CD8-positive, alpha-beta memory T cell (primary cell): ENCODE measurements at places on chromosomes 11 and 22.
A peak's percentile ranks its signal among the peaks of the same experiment; 100 is the strongest.

DNA sequence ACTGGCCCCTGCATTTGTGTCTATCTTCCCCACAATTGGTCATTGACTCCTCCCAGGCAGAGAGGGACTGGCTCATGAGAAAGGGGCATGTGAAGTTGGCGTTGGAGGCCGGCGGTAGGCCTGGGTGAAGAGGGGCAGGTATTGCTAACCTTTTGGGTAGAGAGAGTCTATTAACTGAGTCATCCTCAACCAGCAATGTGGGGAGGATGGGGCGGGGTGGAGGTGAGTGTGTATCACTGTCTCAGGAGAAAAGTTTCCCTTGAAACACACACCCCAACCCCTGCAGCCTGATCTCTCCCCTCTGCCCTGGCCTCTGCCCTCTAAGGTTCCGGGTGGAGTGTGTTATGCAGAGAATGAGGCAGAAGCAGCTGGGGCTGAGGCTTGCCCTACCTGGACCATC lies 60.1 kb upstream of the PHF21B start:
- DNase-seq, result no peak

DNA sequence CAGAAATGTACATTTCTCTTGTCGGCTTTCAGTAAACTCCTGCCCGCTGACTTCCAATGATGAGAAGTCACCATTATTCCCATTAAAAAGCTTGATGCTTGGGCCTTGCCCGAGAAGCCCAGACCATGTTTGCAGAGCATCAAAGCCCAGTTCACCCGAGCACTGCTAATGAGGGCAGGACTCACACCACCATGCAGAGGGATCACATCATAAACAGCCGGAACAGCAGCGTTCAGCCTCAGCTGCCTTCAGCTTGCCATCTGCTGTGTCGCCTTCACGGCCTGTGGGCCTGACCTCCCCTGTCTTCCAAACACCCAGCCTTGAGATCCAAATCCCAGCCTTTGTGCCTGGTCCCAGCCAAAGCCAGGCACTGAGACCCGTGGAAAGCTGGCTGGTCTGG lies 105.4 kb upstream of the CSNK2A3 start:
- no peak for DNase-seq

GRCh38 chr11:1304380-1304779 lies 5.1 kb downstream of the TOLLIP start:
- DNase-seq, result no peak

DNA sequence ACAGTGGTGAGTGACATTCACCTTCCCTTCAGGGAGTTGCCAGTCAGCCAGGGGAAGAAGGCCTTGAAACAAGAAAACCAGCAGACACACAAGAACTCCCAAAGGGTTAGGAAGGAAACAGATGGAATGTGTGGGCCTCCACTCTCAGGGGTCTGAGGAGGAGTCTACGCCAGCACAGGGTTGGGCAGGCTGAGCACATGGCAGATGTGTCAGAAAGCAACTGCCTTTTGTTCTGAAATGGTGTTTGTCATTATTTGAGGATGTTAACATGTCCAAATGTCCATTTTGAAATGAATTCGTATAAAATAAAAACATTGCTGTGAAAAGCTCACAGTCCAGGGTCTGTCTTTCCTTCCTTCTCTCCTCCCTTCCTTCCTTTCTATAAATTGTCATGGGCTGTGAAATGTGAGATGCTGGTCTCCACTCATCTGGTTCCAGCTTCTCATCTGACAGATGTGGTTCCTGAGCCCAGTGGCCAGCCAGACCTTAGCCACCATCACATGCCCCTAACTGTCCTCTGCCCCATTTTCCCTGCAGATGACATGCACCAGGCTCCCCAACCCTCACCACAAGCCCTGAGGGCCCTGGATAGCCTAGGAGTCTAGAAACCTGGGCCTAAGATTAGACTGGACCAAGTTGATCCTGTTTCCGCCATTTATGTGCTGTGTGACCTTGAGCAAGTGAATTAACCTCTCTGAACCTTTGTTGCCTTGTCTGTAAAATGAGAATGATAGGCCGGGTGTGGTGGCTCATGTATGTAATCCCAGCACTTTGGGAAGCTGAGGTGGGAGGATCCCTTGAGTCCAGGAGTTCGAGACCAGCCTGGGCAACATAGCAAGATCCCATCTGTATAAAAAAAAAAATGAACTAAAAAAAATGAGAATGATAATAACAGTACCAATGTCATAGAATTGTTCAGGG lies 56.2 kb upstream of the CRYBB3 start:
- no peak for DNase-seq

GRCh38 chr11:33735271-33736147 lies 714 bp downstream of the CD59 start:
- peak; percentile 59 for DNase-seq

DNA sequence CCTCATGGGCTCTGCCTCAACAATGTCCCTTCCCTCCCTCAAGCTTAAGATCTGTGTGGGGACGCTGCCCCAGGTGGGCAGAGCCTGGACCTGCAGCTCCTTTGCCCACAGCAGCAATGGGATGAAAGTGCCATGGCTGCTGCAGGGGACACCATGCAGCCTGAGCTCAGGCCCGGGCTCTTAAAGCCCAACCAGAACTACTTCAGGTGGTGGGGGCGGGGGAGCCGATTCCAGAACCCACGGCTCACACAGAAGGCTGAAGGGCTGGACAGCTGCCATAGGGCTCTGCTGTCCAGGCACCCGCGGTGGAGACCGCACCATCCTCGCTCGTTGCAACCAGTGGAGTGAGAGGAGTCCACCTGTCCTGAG lies 12.5 kb downstream of the CHID1 start:
- DNase-seq, result no peak

DNA sequence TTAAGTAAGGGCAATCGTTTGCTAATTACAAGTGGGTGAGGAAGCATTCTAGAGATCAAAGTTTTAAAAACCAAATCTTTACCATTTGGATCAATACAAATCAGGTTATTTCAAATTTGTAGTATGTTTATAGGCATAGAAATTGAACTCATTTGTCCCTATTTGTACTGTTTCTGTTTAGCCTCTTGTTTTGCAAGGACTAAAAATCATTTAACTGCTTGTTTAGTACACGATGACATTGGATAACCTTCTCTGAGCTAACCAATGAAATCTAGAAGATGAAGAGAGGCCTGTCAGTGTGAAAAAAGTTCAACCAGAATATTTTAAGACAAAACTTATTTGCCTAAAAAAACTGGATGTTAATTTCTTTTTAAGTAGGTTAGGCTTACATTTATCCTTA lies 40.0 kb downstream of the ZC3H12C start:
- DNase-seq, result no peak

DNA sequence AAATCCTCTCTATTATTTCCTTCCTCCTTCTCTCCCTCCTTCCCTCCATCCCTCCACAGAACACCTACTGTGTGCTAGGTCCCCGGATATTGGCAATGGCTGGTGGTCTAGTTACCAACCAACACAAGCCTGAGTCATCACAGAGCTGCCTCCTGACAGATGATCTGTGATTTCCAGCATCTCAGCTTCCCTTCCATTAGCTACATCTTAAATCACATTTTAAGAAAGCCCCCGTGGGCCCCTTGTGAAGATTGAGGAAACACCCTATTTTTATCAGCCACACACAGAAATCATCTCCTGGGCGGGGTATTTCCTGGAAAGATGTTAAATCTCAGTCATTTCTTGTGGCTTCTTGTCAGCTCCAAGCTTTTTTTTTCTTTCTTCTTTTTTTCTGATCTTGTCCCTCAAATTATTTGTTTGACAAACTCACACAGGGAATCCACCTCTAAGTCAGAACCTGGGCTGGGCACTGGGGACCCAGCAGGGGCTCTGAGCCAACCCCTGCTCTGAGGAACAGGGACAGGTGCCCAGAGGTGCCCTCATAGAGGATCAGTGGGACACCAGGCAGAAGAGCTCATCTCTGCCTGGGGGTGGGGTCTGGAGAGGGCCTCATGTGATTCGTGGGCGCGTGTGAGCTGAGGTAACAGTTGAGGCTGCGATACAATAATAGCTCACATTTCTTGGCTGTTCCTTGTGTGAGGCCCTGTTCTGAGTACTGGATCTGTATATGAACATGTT lies 42.4 kb downstream of the CACNA1I start:
- no peak for DNase-seq

- DNase-seq, result no peak
These were observed 16.1 kb downstream of the XRRA1 start for GRCh38 chr11:74932797-74933196.

DNA sequence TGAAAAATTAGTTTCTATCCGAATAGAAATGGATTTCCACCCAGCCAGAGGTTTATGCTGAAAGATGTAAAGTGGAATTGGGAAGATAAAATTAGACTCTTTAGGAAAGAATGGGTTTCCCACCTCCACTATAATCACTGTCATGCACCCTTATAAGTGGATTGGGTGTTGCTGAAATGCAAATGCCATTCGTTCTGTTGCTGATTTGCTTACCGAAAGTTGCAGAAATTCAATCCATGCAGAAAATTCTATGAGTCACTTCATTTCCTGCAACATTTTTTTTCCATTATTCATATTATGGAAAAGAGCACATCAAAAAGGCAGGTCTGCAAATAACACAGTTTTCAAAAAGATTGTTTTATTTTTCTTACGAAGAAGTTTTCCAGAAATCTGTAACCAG lies 65.6 kb downstream of the LDLRAD3 start:
- DNase-seq, result no peak

DNA sequence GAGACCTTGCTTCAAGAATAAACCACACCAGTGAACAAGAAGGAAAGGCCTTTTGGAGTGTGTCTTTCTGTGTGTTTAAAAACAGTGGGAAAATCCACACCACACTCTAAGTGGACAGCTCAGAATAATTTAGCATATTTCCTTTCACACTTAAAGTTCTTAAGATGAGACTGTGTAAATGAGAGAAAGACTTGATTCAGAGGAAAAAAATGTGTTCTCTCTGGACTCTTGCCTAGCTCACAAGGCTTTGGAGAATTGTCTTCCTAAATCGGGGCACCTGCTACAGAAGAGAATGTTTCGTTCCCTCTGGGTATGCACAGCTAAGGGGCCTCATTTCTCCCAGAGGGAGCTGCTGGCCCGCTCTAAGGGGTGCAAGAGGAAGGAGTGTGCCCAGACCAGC lies 28.4 kb upstream of the CRTAM start:
- no peak for DNase-seq

DNA sequence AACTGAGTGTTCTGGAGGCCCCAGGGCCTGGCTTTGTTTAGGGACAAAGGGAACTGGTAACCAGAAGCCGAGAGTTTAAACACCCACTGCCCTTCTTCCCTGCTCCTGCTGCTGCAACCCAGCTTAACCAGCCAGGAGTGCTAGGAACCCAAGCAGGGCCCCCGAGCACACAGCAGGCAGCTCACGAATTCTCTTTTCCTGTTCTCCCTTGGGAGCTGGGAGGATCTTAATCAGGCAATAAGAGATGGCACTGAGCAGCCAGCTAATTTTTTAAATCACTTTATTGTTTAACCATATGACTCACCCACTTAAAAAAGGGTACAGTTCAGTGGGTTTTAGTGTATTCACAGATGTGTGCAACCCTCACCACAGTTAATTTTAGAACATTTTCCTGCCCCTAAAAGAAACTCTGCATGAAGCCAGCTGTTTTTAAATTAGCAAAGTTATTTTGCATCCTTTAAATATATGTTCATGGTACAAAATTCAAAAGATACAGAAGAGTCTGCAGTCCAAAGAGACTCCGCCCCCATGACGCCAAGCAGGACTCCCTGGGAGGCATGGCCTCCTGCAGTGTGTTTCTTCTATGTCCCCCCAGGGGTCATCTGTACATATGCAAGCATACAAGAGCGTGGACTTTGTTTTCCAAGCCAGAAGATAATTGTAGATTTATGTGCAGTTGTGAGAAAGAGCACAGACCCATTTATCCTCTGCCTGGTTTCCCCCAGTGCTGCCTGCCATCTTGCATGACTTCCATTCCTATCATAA lies 18.9 kb upstream of the PPP6R3 start:
- no peak for DNase-seq

- no peak for DNase-seq
These were observed 228.9 kb upstream of the SORL1-AS1 start for GRCh38 chr11:121681550-121682268.

GRCh38 chr22:46009730-46010129 lies 32.8 kb upstream of the WNT7B start:
- DNase-seq, result no peak

DNA sequence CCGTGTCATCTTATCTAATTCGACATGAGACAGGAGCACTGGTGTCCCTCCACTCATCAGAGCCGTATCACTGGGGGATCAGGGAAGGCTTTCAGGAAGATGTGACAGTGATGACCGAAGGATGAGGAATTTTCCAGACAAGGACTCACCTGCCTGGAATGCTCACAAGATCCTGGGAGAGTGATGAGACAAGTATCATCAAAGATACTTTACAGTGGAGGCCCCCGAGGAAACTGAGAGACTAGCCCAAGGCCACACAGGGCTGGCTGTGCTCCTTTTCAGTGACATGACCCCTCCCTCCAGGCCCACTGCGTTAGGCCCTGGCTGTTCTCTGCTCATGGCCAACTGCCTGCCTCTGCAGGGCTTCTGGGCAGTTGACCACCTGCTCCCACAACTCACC lies 13.0 kb downstream of the CLPB start:
- no peak for DNase-seq

- no peak for DNase-seq
These were observed 76.2 kb downstream of the APIP start for GRCh38 chr11:34839969-34840368.

- DNase-seq, result no peak
These were observed 6.6 kb downstream of the ARHGAP8 start for GRCh38 chr22:44759001-44759400.

DNA sequence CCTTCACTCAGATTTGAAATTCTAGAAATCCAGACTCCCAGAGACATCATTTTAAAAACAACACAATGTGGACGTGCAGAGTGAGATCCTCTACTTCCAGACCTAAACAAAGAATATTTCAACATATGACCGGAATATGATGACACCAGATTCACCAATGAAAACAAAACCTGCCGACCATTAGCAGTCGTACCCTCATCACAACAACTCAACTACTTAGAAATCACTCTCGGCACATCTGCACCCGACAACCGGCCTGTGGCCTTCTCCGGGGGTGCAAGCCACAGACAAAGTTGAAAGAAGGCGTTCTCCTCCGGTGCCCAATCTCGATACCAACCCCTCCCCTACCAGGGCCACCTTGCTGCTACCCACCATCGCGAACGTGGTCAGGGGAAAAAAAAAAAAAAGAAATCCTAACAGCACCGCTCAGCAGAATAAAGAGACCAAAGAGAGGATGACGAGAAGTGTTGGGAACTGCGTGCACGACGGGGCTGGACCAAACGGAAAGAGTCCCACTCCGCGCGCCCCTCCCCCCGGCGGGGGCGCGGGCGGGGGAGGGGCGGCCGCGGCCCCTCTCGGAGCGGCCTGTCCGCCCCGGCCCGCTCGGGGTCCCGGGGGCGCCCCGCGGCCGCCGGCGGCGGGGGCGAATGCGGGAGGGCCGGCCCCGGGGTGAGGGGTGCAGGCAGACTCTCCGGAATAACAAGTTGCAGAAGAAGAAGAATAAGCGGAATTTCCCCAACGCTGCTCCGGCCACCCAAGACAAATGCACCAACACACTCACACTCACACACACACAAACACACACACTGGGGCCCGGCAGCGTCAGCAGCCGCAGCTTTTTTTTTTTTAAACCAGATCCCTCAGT lies 1.7 kb downstream of the PHF21A start:
- DNase-seq, result peak; percentile 65
